ENCODE measurements at places on chromosomes 13 and 19.

GRCh38 chr19:45528149-45528743 lies 21.0 kb downstream of the VASP start:
- peak; percentile 48 for DNase-seq

DNA sequence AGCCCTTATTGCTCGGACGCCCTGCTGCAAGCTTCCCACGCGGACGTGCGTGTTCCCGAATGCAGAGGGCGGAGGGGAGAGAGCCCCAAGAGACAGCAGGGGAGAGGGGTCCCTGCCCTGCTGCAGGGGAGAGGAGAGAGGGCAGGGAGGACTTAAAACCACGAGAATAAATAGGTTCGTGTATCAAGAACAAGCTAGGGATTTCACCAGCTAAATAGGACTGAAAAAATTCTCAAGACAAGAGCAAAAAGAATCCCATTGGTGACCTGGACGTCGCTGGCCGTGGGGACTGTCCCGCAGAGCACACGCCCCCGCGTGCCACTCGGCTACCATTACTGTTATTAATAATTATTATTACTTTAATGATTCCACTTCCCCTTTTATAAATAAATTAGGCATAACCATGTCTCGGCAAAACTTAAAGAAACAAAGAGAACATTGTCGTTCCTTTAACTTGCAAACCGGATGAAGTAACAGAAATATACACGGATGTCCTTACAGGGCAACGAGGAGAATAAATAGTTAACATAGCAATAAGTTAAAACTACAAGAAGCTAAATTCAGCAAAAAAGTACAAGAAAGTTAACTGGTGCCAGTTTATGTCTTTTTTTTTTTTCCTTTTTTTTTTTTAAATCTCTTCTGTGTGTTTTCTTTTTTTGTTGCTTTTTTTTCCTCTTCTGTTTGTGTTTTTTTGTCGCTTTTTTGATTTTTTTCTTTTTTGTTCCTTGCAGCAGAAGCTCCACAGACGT lies 16.6 kb downstream of the PRKCSH start:
- DNase-seq, result no peak

GRCh38 chr19:49417088-49417487 lies 6.2 kb downstream of the PTH2 start:
- DNase-seq, result no peak

DNA sequence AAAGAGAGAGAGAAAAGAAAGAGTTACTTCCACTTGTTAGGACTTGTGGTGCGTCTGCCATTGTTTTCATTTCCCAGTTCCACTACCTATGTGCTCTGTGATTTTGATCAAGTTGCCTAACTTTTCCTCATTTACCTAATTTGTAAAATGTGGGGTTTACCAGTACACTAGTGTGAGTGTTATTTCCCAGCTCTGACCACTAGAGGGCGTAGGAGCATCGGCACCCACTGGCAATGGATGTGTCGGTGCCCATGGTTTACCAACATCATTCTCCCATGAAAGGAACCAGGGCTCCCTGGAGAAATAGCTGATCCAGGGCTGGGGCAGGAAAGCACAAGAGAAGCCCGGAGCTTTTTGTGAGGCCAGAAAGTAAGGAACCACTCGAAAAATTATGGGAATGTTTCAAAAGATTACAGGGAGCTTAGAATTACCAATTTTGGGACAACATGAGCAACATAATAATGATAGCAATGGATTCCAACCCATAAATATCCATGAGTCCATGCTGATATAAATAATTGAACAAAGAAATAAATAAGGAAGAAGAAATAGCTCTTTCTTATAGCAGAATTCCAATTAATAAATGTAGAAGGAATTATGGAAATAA lies 15.1 kb upstream of the CEACAM4 start:
- DNase-seq, result peak; percentile 55

DNA sequence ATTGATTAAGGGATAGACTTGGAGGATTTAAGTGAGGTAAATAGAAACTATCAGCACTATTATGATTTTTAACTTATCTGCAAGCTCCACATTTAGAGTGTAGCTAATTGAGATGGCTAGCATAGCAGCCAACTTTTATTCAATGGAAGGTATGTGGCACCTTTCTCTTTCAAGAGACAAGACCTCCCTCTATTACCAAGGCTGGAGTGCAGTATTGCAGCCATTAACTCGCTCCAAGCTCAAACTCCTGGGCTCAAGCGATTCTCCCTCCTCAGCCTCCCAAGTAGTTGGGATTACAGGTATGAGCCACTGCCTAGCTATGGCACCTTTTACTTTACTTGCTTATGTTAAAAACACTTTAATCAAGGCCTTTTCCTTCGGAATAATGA lies 8.2 kb downstream of the TPT1 start:
- no peak for DNase-seq

- no peak for DNase-seq
Measured at GRCh38 chr13:21237081-21237480, 60.6 kb downstream of the MRPL57 start.

DNA sequence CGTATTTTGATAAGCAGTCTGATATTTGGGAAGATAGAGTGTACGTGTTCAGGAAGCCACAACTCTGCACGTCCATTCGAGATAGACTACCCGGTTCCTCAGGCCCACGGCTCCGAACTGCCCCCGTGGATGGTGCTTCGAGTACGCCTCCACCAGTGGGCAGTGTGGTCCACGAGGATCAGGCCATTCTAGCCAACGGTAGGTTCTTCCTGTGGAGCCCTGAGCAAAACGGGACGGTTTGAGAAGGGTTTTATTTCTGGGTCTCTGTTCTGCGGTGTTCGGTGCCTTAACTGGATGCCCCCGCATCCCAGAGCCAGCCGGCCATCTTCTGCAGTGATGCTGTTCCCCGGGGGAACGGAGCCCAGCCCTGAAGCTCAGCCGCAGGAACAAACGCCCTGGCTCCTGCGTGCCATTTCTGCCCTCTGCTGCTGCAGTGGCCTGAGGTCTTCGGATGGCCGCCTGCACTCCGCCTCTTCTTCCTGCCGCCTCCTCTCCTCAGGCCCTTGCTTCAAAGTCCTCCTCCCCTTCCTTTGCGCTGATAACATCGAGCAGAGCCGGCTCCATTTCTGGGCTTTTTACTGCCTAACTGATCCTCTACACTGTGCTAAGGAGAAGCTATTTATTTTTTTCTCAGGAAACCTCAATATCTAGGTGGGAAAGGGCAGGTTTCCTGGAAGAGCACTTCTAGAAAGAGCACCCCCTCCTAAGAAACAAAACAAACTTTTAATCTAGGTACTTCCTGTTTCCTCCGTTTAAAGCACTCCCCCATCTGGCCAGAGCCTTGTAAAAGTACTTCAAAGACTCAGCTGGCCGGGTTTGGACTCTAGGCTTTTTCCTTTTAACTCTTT lies 36.2 kb upstream of the SLC46A3 start:
- DNase-seq, result no peak

DNA sequence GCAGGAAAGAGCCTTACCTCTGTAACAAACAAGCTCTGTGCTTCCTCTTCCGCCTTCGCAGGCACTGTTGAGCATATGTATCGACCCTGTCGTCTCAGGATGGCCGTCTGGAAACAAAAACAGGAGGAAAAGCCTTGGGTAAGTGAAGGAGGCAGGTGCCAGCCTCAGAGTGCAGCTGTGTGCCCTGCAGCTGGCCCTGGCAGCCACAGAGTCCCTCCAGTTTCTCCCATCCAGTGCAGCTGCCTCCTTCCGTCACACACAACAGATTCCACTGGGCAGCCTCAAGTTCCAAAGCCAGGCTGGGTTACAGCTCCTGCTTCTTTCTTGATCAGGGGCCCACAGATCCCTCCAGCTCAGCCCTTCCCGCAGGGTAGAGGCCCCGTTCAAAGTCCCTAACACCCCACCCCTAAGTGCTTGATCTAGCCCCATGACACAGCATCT lies 47.7 kb downstream of the DOCK9 start:
- DNase-seq, result no peak

GRCh38 chr19:37930416-37930815 lies 23.4 kb downstream of the SIPA1L3 start:
- DNase-seq, result no peak

DNA sequence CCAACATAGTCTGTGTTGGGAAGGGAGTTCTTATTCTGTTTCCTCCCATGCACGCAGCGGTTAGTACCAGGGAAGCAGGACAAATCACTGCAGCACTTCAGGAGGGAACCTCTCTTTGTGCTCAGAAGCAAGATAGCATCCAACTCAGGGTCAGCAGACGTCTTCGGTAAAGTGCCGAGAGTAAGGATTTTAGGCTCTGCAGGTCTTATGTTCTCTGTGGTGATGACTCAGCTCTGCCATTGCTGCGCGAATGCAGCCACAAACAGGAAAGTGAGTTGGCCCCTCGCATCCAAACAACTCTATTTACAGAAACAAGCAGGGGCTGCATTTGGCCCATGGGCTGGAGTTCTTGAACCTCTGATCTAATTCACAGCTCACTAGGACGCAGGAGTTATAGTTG lies 122.1 kb upstream of the SPATA13 start:
- no peak for DNase-seq

GRCh38 chr19:3243819-3244700 lies 19.6 kb downstream of the CELF5 start:
- peak; percentile 81 for DNase-seq

GRCh38 chr13:111178402-111178801 lies 63.3 kb downstream of the ARHGEF7 start:
- no peak for DNase-seq

GRCh38 chr13:59099182-59099974 lies 1064.3 kb downstream of the DIAPH3 start:
- no peak for DNase-seq

DNA sequence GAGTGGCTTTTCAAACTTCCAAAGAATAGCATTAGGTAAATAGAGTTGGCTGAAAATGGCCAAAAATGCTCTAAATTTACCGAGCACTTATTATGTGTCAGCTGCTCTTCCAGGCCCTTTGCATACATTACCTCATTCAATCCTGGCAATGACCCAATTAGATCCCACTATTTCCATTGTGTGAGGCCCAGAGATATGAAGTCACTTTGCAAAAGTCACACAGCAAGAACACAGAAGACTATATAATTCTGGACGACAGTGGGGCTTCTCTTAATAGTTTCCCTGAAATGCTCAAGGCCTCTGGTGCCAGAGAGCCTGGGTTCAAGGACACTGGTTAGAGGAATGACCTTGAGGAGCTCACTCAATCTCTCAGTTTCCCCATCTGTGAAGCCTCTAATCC lies 146.8 kb downstream of the IER2 start:
- no peak for DNase-seq

DNA sequence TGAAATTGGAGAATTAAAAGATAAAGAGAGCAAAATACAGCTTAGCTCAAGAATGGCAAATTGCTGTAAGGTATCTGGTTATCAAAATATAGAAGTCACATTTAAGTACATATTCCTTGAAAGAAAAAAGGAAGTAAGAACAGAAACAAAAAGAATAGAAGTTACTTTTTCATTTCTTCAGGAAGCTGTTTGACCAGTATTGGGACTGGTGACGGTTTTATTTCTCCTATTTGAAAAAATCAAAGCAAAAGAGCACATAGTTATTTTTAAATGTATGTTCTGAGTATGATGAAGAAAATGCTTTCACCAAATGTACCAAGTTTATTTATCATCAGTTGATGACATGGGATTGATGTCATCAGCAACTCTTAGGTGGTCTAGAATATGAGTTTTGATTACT lies 83.1 kb upstream of the OXGR1 start:
- no peak for DNase-seq

DNA sequence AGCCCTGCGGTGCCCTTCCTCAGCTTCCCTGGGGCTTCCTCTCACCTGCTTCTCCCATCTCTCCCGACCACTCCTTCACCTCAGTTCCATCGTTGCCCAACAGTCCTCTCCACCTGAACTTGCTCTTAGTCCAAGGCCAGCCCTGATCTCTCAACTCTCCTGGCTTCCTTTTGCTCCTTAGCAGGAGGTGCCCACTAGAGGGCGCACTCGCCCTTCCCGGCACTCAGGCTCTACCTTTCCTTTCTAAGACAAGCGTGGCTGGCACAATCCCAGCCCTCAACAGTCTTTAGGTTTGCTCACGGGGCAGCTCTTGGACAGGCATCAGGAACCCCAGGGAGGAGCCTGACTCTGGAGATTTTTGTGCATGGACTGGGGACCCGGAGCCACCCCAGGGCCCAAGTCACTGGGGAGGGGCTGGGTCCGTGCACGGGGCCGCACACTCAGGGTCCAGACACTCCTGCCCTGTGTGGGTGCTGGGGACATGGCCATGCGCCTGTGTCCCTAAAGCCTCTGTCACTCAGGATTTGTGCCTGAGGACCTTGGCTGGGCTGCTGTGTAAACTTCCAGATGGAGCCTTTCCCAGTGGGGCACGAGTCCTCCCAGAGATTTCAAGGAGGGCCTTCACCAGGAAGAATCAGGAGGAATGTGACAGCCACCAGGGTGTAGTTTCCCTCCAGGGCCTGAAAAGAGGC lies 12.1 kb upstream of the CEACAM8 start:
- peak; percentile 93 for DNase-seq

GRCh38 chr13:24032674-24033073 lies 127.8 kb upstream of the SPATA13 start:
- no peak for DNase-seq

DNA sequence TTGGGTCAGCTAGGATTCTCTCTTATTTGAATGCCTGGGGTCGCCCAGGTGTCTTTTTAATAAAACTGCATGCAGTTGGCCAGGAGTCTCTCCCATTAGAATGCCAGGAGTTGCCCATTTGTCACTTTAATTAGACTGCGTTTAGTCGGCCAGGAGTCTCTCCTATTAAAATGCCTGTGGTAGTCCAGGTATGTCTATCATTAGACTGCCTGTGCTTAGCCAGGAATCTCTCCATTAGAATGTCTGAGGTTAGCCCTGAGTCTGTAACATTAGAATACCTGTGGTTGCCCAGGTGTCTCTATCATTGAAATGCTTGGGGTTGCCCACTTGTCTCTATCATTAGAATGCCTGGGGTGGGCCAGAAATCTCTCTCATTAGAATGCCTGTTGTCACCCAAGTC lies 1470.9 kb downstream of the UQCRFS1 start:
- peak; percentile 79 for DNase-seq

DNA sequence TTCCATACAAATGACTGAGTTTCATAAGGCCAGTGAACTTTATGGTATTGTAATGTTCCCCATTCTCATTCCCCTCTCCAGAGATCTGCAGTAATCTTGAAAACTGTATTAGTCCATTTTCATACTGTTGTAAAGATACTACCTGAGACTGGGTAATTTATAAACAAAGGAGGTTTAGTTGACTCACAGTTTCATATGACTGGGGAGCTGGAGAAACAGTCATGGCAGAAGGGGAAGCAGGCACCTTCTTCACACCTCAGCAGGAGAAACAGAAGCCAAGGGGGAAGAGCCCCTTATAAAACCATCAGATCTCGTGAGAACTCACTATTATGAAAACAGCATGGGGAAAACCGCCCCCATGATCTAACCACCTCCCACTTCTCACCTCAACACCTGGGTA lies 318.7 kb upstream of the KLF12 start:
- no peak for DNase-seq

GRCh38 chr13:79187917-79188690 lies 218.0 kb downstream of the RBM26 start:
- no peak for DNase-seq

Measured in cerebellar cortex (tissue), 1 donor.